ENCODE measurements at places on chromosomes 7 and 10.

GRCh38 chr10:92552310-92552709 lies 21.6 kb downstream of the IDE start:
- DNase-seq: no peak

DNA sequence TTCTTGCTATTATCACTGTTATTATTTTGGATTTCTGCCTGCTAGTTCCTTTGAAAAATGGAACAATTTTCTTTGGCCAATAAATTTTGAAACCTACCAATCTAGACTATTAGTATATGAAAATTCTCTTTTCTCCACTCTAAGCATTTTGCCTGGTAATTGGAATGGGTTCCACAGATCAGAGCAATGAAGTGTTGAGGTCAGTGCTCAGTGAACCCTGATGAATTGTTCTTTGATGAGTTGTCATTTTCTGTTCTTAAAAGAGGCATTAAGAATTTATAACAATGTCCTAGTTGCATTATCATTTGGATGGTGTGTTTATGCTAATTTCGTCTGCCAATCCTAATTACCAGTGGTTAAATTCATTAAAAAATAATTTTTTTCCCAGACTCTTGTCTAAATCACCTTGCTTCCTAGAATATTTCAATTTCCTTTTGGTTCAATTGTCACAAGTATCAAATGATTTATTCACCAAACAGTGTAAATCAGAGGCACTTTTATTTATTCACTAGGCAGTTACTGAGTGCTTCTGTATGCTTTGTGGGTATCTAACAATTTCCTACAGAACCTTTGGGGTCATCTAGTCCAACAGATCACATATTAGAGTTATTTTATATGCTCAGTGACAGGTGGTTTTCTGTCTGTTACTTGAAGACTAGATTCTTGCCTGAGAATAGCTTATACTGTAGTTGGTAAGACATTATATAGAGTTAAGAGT lies 239.0 kb downstream of the DNAJB9 start:
- peak; percentile 51 for DNase-seq

GRCh38 chr10:80460399-80461207 lies 6.5 kb downstream of the TSPAN14 start:
- DNase-seq: no peak

DNA sequence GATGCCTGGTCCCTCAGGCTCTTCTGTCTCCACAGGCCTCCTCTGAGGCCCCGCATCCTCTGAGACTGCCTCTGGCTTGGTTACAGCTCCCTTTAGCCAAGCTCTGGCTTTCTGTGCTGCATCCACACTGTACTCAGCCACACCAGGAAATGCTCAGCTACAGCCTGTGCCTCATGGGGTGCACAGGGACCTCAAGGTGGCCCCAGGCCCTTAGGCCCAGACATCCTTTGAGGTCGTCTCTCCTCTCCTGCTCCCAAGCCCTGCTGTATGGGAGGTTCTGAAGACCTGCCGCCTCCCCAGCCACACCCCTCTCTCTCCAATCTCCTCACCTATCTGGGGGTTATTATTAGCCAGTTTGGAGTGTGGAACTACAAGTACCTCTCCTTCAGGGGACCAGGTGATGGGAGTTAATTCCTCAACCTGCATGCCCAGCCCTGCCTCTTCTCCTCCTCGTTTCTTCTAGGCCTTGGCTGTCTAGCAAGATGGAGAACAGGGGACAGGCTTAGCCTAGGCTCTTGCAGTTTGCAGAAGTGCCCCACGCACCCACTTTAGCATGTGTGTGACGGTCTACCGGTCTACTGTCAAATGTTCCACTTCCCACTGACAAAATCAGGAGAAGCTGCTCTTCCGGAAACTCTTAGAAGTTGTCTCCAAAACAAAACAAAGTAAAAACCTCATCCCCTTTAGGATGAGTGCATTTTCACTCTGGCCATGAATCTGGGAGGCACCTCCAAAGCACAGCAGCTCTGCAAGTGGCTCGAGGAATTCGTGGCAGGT lies 64.0 kb upstream of the WAC start:
- no peak for DNase-seq

GRCh38 chr7:23380961-23381360 lies 81.8 kb downstream of the MALSU1 start:
- no peak for DNase-seq

DNA sequence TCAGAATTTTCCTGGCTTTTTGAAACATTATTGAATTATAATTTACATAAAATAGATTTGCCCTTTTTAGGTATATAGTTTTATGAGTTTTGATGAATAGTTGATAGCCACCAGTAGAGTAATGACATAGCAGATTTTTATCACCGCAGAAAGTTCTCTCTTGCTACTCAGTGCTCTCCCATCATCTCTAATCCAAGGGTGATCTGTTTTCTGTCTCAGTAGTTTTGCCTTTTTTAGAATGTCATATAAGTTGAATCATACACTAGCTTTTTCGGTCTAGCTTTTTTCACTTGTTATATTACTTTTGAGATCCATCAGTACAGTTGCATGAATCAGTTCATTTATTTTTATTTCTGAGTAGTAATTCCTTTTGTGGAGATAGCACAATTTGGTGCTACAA lies 17.9 kb downstream of the RSBN1L start:
- DNase-seq: no peak

DNA sequence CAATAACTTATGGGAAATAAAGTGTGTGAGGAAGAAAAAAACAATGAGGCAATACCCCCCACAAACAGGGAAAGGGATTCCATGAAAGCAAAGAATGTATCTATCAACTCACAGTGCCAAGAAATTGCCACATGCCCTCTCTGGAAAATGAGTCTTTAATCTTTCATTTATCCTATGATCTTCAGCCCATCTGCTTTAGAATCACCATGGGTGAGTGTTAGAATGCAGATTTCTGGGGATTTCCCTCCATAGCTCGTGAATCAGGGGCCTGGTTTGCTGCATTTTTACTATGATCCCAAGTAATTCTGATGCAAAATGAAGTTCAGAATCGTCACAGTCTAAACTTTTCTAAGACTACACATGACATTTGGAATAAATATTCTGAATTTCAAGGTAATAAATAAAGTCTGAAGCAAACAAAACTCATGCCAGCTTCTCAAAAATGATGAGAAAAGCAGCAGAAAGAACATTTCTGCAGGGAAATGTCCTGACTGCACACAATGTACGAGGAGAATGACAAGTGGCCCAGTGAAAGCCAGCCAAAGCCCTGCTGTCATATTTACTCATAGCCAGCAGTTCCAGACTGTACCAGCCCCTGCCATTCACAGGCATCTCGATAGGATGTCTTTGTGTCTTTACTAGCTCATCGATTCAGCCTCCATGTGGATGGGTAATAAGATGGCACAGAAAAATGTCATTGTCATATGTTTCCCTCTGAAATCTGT lies 167.1 kb downstream of the ELMO1 start:
- no peak for DNase-seq

GRCh38 chr7:1666317-1666822 lies 3.7 kb upstream of the ELFN1 start:
- DNase-seq: no peak

DNA sequence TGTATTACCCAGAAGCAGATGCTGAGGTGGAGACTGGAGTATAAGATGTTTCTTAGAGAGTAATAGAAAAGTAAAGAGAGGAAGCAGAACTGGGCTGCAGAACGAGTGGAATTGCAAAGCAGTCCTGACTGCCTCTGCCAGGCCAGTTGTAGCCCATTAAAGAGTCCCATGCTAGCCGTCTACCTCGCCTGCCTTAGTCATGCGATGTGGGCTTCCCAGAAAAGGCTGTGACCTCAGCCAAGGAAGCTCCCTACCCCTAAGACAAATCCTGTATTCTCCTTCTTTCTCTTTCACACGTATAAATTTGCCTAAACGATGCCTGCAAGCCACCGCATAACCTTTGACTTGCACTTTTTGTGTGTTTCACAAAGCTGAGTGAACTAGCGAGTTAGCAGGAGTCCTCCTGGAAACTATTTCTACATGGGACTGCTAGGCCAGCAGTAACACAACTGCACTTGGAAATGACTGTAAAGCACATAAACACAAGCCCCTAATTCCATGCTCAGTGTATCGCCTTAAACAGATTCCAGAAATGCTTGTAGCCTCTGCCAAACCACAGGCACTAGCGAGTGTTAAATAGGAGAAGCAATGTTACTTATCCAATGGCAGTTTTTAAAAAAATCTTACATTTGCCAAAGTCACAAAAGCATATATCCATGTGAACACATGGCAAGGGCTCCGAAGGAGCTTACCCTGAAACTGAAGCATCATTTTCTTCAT lies 47.4 kb upstream of the GNAI1 start:
- peak; percentile 8 for DNase-seq

- peak; percentile 5 for DNase-seq
These were observed 36.7 kb downstream of the ASNS start for GRCh38 chr7:97835296-97836138.

DNA sequence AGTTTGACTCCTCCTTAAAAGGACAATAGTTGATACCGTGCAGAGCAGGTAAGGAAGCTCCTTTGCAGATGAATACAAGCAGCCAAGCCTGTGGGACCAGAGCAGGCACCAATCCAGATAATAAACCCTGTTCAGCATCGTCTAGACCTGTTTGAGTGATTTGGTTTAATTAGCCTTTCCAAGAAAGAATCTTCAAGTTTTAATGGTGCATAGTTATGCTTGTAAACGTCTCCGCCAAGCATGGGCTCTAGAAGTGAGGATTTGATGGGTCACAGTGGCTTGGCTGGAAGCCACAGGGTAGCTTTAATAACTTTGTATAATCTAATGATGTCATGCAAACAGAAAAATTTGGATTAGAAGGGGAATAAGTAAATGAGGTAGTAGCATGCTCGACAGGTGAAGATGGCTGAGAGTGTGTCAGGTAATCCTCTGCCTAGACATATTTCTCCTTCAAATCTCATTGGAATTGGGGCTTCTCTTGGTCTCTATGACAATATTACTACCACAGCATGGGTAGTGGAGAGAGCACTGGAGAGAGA lies 188.4 kb downstream of the DYNC1I1 start:
- DNase-seq: no peak

DNA sequence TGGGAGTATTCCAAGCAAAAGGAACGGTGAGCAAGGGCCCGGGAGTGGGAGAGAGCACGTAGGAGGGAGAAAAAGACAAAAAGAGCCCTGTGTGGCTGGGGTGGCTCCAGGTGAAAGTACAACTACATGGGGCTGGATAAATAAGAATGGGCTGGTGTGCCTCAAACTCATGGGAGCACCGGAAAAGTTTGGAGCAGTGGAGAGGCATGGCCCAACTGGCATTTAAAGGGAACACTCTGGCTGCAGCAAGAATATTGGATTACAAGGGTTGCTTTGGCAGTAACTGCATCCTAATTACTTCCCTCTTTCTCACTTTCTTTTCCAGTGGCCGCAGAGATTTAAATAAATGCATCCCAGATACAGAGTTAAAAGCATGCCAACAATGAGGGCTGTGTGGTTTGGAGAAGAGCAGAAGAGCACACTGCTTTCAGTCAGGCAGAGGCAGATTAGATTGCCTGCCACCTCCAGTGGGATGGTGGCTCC lies 39.1 kb upstream of the HERPUD2 start:
- DNase-seq: no peak

GRCh38 chr10:116201670-116202430 lies 71.2 kb downstream of the GFRA1 start:
- DNase-seq: no peak

DNA sequence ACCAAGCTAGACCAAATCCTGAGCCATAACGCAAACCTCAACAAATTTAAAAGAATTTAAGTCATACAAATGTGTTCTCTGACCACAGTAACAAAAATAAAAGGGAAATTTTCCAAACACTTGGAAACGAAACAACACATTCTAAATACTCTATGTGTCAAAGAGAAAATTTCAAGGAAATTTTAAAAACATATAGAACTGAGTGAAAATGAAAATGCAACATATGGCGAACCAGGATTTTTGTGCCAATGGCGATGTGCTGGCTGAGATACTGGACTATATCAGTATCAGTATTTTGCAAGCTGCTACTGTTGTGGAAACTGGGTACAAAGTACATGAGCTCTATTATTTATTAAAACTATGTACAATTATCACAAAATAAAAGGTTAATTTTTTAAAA lies 34.1 kb downstream of the KNDC1 start:
- no peak for DNase-seq

- no peak for DNase-seq
These were observed 51.7 kb downstream of the PROSER2 start for GRCh38 chr10:11874568-11875493.

- no peak for DNase-seq
These were observed 23.5 kb upstream of the TRIM8 start for GRCh38 chr10:102620591-102621442.

- no peak for DNase-seq
These were observed 317.3 kb upstream of the CACNA2D1 start for GRCh38 chr7:82760831-82761230.

GRCh38 chr10:17479015-17479615 lies 24.7 kb upstream of the ST8SIA6 start:
- no peak for DNase-seq

- DNase-seq: no peak
These were observed 26.7 kb downstream of the SH3PXD2A start for GRCh38 chr10:103828587-103829197.

GRCh38 chr7:100575746-100576383 lies 2.2 kb upstream of the SAP25 start:
- no peak for DNase-seq

DNA sequence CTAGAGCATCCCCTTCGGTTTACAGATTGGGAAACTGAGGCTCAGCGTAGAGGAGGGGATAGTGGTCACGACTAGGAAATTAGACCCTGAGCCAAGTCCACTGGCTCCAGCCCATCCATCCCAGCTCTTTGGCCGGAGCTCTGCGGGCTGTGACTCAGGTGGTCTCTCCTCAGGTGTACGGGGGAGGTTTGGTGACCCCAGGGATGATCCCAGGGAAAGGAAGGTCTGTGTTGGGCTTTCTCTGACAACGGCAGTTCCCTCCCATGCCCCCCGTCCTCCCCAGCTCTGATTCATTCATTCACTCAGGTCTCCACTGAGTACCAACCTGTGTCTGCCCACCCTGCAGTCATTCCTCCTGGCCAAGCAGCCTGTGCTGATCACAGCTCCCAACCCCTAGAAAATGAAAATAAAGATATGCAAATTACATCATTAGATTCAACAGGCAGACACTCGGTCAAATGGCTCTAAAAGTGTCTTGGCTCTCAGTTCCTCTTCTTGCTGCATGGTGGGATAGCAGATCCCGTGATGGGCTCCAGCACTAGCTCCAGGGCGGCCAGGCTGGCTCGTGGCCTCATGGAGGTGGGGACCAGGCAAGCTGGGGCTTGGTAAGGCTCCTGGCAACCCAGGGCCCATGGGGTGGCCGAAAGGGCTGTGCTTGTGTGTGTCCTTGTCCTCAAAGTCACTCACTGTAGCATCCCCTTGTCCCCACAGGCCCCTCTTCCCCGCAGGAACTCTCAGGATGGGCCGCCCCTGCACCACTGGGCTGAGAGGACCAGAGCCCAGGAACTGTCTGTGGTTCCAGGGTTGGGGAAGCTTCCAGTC lies 37.8 kb downstream of the CLRN3 start:
- DNase-seq: no peak
